ENCODE measurements at places on chromosomes 7 and 10. TPM values are rescaled to one million over a fixed set of nuclear protein-coding genes. Genes with fewer than 3 reads are reported as not detected.

DNA sequence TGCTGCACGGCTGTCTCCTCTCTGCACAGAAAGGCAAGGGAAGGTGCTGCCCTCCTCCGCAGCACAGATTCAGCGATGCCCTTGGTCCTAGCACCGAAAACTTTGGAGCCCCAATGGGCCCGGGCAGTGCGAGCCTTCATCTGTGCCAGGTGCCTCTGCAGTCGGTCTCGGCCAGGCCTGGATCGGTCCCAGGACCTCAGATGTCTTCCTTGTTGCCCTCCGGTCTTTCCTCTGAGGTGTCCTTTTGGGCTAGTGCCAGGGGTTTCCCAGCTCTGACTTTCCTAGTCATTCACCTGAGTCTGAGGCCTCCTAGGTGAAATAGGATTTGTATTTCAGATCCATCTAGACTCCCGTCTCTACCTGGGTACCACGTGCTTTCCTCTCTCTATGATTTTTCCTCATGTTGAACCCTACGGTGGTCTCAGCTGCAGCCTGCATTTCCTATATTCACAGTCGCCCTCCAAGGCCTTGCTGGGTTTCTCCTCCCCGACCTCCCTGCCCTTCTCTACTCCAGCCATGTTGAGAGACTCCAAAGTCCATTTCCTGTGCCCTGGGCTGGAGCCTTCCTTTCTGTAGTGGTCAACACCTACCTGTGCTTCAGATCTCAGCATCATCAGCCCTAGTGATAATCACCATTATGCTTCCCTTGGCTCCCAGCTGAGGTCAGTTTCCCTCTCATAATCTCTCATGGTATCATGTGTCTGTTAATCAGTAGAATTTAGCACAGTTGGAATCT, 92.0 kb upstream of the PRSS58 start:
- peak; percentile 94 for DNase-seq

GRCh38 chr7:15215616-15216015, 313.1 kb upstream of the DGKB start:
- no peak for DNase-seq

DNA sequence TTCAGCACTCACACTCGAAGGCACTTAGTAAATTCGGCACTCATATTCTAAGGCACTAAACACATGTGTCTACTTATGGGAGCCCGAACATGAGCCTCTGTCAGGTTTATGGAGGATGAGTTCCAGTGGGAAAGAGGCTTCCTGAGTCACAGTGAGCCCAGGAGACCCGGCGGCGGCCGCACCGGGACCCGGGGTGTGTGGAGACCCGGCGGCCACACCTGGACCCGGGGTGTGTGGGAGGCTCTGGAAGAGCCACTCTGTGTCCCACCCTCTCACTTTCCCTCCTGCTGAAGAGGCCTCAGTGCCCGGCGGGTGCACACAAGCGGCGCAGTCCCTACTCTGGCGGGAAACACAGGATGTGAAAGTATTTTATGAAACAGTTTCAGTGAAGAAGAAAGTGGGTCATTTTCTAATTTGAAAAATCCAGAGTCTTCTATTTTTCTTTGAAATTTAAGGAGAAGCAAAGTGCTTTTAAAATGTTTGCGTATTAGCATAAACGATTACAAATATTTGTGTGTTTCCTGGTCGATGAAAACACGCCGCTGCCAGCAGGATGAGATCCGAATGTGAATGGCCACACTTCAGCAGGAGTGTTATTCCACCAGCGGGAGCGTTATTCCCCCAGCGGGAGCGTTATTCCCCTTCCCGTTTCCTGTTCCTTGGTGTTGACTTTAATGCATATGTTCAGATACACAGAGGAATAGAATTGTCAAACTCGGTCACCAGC, 625.1 kb downstream of the DNAJB6 start:
- no peak for DNase-seq

C10orf120 gene
- total RNA-seq = not detected

GIMAP6 gene
- not detected for total RNA-seq
